HuH-7 (cell line): ENCODE measurements at places on chromosomes 11 and 22.

GRCh38 chr22:32631507-32632255 is 157.1 kb downstream of the FBXO7 start:
- DNase-seq: no peak

- DNase-seq: no peak
Measured at GRCh38 chr22:25849522-25849921, 107.5 kb downstream of the MYO18B start.

- no peak for DNase-seq
Measured at GRCh38 chr11:20617346-20618005, 18.1 kb downstream of the SLC6A5 start.

- DNase-seq: no peak
Measured at GRCh38 chr11:111414267-111414931, 35.3 kb upstream of the POU2AF1 start.

DNA sequence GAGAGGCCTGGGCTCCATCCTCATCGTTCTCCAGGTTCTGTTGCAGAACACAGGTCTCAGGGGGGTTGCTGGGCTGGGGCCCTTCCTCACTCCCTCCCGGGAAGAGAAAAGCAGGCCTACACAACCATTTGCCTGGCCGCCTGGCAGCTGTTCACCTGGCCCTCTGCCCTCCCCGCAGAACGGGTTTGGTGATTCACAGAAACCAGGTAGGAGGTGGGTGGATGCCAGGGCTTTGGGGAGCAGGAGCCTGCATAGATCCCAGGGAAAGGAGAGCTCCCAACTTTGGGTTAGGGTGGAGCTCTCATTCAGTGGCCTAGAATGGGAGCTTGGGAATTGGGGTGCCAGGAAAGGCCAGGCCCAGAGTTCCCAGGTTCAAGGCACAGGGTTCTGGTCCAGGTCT is 995 bp downstream of the TMEM134 start:
- no peak for DNase-seq

DNA sequence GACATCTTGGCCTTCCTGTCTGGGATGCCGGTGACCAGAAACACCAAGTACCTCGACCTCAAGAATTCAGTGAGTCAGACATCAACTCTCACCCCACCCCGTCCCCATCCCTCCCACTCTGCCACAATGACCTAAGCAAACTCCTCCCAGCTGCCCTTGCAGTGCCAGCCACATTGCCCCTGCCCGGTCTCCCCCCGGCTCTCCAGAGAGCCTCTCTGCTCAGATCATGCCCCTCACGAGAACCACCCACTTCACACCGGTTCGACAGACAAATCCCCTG is 23.6 kb upstream of the MYRF start:
- no peak for DNase-seq

GRCh38 chr11:61425367-61426131 is 4.2 kb downstream of the CPSF7 start:
- DNase-seq: no peak

DNA sequence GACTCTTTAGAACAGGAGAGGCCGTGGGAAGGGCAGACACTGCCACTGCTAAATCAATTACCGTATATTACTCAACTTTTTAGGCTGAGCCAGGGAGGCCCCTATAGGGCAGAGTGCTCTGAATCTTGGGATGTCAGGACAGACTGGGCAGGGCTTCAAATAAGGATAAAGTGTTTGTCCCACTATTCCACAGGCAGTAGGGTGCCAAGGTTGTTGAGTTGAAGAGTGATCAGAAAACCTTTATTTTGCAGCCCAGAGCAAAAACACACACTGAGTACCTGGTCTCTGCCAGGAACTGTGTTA is 1.6 kb upstream of the B4GAT1 start:
- no peak for DNase-seq

- peak; percentile 60 for DNase-seq
Measured at GRCh38 chr11:79076526-79077115, 364.2 kb downstream of the TENM4 start.

DNA sequence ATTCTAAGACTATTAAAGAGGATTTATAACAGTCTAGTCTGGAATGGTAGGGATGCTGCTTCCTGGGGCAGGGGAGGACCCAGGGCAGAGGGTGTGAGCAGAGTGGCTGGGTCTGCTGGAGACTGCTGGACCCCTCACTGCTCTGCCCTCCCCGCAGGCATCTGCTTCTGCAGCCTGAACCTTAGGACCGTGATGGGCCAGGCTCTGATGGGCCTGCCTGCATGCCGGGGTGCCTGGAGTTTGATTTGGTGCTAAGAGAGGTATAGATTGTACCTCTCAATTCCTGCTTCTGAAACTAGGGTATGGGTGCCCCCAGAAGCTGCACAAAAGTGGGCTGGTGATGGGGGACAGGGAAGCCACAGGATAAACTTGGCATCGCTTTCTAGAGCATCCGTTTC is 54.9 kb downstream of the CD82 start:
- no peak for DNase-seq

DNA sequence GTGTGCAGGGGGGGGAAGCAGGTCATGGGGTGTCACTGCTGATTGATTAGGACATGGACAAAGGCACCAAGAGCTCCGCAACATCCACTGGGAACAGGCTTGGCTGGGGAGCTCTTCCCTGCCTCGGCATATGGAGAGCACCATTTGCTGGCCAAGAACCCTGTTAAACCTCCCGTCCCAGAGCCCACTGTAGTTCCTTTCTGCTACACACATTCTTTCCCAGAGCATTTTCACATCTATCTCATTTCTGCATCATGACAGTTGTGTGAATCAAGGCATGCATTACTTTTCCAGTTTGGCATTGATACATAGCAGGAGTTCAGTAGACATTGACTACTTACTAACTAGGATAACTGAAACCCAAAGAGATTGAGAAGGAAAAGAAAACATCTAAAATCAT is 333.4 kb upstream of the B3GAT1 start:
- no peak for DNase-seq

DNA sequence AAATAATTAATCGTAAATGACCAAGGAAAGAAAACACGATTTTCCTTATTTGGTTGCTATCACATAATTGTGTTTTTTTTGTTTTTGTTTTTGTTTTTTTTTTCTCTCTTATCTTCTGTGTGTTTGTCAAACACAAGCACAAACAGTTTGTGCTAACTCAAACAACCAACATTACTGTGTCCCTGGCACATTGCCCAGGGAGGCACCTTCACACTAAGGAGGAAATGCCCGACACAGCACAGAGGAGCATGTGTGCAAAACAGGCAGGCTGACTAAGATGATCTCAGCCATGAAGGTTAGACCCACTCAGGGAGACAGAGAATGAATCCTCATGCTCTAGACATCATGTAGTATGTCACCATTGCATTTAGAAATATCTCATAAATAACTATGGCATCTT is 130.1 kb downstream of the SOX6 start:
- DNase-seq: peak; percentile 6

- DNase-seq: no peak
Measured at GRCh38 chr11:134015556-134015955, 53.3 kb upstream of the JAM3 start.

DNA sequence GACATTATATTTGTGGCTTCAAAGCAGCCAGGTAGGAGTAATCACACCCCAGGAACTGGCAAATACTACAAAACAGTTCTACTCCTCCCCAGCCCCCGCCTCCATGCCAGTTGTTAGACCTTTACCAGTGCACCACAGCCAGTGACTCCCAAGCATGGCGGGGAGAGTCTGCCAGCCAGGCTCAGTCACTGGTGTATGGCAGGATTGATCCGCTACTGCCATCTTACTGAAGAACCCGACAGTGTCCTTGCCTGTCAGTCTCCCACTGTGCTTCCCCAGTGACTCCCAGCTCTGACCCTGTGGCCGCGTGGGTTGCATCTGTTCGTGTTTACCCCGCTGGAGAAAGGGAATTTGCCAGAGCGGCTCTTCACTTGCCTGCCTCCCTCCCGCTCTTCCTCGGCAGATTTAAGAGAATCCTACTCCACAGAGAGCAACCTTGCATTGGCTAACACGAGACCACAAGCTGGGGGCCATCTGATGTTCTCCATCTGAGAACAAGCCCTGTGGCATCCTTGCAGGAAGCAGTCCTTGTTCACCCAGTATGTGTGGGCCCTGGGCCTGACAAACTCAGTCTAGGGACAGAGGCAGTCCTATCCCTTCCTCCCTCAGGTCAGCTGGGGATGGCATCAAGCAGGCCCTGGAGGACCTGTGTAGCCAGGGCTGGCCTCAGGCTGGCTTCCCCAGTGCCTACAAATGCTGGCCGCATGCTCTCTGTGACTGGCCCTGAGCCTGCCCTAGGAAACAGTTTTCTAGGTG is 33.1 kb downstream of the GNAZ start:
- DNase-seq: no peak

DNA sequence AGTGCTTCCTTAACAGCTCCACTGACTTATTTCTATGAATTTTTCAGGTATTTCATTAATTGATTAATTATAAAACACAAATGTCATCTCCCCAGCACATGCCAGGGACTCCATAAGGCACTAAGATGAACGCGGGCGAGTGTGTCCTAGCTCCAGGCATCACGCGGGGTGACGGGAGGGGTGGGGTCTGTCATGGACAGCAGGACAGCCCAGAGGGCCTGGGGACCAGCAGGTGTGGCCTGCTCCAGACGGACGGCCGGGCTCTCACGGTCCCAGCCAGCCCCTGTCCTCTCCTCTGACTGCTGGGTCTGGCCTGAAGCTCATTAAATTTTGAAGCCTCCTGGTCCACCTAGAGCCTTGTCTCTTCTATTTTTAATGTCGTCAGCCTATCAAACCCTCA is 531.1 kb downstream of the BRD1 start:
- no peak for DNase-seq

DNA sequence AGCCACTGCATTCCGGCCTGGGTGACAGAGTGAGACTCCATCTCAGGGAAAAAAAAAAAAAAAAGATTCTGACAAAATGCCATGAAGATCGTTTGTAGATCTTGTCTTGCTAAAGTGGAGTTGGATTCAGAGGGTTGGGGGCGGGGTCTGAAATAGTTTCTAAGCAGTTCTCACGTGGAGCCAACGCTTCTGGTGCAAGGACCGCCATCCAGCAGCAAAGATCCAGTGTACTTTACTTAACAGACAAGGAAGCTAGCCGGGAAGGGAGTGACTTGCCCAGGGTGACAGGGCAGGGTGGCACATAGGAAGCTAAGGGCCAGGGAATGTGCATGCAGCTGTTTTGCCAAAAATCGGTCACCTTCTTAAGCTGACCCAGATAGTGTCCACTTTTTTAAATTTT is 27.4 kb downstream of the APOL1 start:
- peak; percentile 10 for DNase-seq

DNA sequence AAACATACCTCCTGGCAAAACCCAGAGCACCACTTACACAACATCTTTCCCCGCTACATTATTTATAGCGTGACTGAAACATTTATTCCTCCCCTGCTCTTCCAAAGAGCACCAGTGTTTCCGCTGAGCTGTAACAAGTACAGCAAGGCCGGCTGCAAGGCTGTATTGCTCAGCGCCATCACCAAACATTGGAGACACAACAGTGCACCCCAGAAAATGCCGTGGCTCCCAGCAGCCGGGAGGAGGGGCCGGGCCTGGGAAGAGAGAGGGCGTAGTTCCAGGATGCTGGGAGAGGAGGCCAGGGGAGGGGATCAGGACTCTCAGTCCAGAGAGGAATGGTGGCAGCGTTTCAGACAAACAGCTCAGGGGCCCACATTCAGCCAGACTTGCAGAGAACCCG is 133.2 kb downstream of the DSCAML1 start:
- DNase-seq: no peak

GRCh38 chr11:18756889-18757288 is 30.9 kb upstream of the IGSF22 start:
- DNase-seq: no peak
